ENCODE measurements at places on chromosomes 2 and 18.

DNA sequence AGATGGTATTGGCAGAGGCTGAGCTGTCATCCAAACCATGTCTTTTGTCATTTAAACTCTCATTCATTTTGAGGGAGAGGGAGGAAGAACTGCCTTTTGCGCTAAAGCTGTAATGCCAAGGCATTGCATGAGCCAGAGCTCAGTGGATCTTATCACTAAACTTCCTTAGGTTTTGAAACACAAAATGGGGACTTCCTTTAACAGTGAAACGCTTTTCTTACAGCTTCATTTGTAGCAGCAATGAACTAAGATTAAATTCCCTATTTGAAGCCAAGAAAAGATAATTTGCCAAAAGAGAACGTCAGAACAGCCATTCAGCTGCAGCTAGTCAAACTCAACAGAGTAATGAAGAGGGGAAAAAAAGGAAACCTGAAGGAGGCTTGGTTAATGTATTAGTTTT, 143.5 kb upstream of the MMADHC start:
- no peak for DNase-seq

- DNase-seq: no peak
Measured at GRCh38 chr2:232501794-232502390, 14.3 kb upstream of the ECEL1 start.

DNA sequence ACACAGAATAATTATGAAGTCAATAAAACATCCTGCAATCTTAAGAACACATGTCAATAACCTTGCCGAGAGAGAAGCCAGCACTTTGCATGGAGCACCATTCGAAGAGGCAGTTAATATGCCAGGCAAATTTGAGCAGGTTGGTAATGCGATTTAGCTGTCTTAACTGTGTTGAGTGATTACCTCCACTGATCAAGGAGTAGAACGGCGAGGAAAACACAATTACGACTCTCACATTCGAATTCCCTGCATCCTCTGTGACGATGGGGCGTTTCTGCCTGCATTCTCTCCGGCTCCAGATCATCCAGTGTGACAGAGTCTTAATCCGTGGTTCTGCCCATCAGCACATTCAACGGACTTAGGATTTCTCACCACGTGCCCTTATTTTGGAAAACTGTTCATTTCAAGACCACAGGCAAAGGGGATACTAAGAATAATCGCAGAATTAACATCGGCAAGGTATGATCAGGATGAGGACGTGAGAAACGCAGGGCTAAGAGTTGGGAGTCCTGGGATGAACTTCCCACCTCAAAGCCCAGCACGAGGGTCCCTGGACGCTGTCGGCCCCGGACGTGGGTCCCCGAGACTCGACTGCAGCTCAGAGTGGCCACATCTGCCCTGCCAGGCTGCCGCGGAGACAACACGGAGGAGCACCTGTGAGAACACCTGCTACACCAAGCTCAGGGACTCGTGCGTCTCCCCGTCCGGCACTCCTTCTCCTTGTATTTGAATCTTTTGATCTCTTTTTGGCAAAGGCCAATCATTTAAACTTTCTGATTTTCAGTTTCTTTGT, 499.2 kb upstream of the SALL3 start:
- no peak for DNase-seq

DNA sequence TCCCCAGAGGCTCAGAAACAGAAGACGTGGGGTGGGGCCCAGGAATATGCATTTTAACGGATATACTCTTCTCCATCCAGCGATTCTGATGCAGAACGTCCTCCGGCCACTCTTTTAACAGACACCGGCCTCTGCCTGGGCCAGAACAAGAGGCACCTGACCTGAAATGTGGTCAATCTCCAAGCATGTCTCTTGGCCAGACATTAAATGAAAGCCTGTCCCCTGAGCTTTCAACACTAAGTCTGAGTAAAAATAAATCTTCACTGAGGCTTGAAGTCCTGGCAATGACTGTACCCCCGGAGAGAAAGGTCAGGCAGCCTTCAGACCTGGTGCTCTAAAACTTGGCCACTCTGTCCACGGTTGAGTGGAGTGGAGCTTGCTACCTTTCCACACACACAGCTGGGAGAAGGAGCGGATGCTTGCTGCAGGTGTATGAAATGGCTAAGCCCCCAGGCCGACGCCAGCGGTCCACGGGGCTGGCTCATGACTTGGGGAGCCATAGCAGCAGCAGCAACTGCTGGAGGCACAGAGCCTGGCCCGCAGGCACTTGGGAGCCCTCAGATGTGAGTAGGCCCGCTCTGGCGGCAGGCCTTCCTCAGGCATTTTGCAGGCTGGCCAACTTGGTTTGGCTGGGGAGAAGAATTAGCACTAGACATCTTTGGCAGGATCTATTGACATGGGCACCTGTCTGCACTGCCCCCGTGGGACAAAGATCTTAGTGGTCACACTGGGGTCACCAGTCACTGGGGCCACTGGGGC, 79.7 kb downstream of the TMEM17 start:
- no peak for DNase-seq

DNA sequence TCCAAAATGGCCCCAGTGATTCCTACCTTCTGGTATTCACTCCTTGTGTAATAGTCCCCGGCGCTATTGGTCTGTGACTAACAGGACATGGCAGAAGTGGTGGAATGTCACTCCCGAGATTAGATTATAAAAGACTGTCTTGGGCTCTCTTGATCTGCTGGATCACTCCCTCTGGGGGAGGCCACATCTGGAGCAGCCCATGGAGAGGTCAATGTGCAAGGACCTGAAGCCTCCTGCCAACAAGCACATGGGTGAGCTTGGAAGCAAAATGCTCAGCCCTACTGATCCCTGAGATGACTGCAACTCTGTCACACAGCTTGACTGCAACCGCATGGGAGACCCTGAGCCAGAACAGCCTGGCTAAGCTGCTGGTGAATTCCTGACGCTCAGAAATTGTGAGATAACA, 94.3 kb upstream of the GLI2 start:
- DNase-seq: no peak

GRCh38 chr2:5042666-5043440, 649.3 kb upstream of the SOX11 start:
- DNase-seq: no peak

- DNase-seq: no peak
Measured at GRCh38 chr2:54290356-54291025, 34.5 kb upstream of the TSPYL6 start.

GRCh38 chr2:47842846-47843245, 59.9 kb downstream of the MSH6 start:
- no peak for DNase-seq

GRCh38 chr18:2325308-2325849, 245.9 kb downstream of the METTL4 start:
- DNase-seq: no peak

DNA sequence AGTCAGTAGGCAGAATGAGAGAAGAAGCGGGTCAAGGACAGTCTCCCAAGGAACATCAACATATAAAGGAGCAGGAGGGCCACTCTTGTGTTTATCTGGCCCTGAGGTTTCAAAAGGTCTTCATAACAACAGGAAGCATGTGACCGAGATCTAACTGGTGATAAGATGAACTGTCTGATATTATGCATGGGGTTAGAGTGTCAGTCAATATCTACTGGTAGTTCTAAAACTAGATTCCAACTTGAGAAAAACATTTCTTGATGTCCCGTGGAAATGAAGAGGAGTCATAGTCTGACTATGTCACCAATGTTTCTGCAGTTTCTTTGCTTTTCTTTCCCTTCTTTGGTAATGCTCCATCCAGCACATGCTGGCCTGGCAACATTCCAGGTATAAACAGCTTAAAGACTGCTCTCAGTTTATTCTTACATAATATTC, 77.5 kb upstream of the ITPRID2 start:
- no peak for DNase-seq

- no peak for DNase-seq
Measured at GRCh38 chr2:113167115-113167932, 6.4 kb upstream of the PSD4 start.

DNA sequence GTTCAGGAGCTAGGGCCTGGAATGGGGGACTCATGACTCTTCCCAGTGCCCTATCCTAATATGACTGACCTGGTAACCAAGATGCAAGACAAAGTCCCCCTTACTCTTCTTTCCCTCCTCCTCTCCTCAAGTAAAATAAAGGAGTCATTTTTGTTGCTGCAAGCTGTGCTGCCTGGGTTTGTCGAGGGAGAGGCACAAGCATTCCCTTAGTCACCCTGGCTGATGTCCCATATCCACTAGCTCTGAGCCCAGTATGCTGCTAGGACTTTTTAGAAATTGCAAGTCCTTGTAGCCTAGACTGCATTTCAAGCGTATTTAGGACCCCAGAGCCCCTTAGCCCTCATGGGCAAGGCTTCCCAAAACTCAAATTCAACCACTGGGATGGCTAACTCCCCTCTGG, 338.5 kb upstream of the SETBP1 start:
- DNase-seq: no peak
